ENCODE measurements at places on chromosomes 7 and 10. TPM values are rescaled to one million over a fixed set of nuclear protein-coding genes. Genes with fewer than 3 reads are reported as not detected.

SEMA3E gene
- 1.1 TPM for total RNA-seq

ZNF467 gene
- total RNA-seq: not detected

GPR15LG gene
- not detected for total RNA-seq

GJD4 gene
- total RNA-seq: not detected

CDNF gene
- 0.83 TPM for total RNA-seq

HTRA1 gene
- 23.1 TPM for total RNA-seq

MOGAT3 gene
- not detected for total RNA-seq

ATG9B gene
- total RNA-seq: 0.18 TPM

SPAM1 gene
- not detected for total RNA-seq

LIPM gene
- not detected for total RNA-seq

PGAM1 gene
- total RNA-seq: 841 TPM

CCDC172 gene
- not detected for total RNA-seq

HOXA5 gene
- total RNA-seq: 23.9 TPM

JAKMIP3 gene
- total RNA-seq: under 0.01 TPM

LEP gene
- not detected for total RNA-seq

LARP4B gene
- 25.5 TPM for total RNA-seq

TMEM120A gene
- total RNA-seq: 32.1 TPM

ABCC2 gene
- 0.36 TPM for total RNA-seq

NPC1L1 gene
- total RNA-seq: not detected

CALCR gene
- not detected for total RNA-seq

LIPN gene
- total RNA-seq: not detected

SPDYE8 gene
- total RNA-seq: not detected

DLD gene
- 120 TPM for total RNA-seq

Measured in IMR-90 (cell line).